Fibroblast of upper back skin (primary cell): ENCODE measurements at places on chromosomes 16 and 17.

DNA sequence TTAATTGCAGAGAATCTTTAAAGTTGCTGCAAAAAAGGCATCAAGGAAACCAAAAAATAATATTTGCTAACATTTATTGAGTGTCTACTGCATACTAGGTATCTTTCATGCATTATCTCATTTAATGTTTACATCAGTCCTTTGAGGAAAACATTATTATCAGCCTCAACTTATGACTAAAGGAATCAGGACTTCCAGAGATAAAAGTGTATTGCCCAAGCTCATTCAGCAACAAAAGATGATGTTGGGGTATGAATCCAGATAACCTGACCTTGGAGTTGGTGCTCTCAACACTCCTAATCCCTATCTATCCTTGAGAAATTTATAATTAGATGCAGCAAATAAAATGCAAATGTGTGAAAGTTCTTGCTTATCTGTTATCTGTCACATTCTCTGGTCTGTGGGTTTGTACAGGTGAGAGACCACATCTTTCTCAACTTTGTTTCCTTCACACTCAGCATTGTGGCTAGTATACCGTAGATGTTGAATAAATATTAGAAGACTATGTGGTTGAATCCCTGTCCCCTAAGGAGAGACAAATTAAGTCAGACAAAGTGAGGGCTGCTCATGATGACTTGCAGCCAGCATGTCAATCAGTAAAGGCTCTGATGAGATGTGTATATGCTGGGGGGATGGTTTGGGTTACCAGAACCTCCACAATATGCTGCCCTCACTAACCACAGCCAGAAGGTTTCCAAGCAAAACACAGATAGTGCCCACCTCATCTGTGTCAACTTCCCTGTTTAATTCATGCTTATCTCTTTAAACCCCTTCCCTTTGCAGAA is 82.6 kb downstream of the NOG start:
- no peak for DNase-seq

DNA sequence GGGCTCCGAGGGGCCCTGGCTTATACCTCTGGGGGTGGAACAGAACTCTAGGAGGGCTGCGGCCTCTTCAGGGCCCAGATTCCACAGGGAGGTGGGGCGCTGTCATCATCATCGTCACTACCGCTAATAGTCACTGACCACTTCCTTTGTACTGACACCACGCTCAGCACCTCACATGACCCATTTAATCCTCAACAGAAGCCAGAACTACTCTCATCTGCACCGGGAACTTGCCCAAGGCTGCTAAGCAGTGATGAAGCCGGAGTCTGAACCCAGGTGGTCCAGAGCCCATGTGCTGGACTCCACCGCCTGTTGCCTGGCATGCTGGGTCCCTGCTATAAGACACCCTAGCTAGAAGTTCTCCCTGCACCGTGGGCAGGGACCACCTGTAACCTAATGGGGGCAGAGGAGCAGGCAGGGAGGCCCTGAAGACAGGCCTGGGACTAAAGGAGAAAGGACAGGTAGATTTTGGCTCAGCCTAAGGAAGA is 12.0 kb downstream of the UNC13D start:
- DNase-seq = peak; percentile 61

DNA sequence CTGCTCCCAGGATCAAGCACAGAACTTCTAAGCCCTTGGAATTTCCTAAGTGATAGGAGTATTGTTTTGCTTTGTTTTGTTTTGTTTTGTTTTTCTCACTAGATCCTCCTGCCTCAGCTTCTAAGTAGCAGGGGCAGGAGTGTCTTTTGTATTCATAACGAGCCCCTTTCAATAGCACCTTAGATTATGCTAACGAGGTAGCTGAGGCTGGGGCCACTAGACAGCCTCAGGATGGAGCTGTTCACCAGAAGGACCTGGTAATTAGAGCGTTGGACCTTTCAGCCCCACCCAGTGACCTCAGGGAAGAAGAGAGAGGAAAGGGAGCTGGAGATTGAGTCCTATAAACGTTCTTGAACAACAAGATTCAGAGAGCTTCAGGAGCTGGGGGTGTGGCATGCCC is 43.6 kb downstream of the IKZF3 start:
- DNase-seq = no peak

GRCh38 chr17:58305626-58306025 is 23.0 kb downstream of the TSPOAP1 start:
- no peak for DNase-seq

DNA sequence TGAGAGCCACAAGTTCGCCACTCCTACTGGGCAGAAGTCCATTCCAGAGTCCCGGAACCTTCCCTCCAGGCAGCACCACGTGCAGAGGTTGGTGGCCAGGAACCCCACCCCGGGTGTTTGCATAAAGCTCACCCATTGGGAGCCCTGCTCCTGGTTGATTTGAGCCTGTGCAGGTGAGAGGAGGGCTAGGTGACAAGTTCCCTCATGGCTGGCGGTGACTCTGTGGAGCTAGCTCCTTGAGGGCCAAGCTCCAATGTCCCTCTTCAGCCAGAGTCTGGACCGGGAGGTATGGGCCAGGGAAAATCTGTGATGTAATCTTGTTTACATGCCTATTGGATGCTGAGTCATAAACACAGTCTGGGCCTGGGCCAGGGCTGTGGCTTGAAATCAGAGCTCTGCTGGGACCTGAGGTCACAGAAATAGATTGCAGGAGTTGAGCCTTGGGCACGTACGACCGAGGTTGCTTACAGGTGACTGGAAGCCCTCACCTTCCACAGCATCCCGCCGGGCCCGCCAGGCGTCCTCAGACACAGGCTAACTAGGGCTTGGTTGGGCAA is 118.9 kb downstream of the AATF start:
- peak; percentile 34 for DNase-seq

GRCh38 chr17:66945147-66945835 is 19.2 kb upstream of the CACNG4 start:
- DNase-seq = peak; percentile 80

- peak; percentile 6 for DNase-seq
Observed at GRCh38 chr17:50861822-50862528, 4.2 kb downstream of the TOB1 start.

- no peak for DNase-seq
Observed at GRCh38 chr17:74822335-74822938, 37.2 kb downstream of the GRIN2C start.

GRCh38 chr17:77677211-77677610 is 281.3 kb upstream of the TNRC6C start:
- DNase-seq = peak; percentile 21

DNA sequence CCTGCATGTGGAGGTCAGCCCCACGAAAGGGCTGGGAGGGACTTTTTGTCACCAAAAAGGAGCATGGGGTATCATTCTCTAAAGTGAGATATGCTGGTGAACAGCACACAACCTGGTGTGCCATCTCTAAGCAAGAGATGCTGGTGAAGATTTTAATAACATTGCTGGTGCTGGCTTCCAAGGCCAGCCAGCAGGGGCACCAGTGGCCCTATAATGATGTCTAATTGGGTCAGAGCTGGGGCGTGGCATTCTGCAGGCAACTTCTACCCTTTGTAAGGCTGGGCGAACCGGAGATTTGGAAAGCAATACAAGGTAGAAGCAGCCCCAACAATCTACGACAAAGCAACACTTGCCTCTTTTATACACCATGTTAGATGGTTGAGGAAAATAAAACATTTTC is 16.8 kb downstream of the SDR42E1 start:
- no peak for DNase-seq

GRCh38 chr16:19718624-19718965 is 524 bp downstream of the IQCK start:
- DNase-seq = no peak

GRCh38 chr17:81329927-81330883 is 35.1 kb upstream of the SLC38A10 start:
- DNase-seq = no peak

DNA sequence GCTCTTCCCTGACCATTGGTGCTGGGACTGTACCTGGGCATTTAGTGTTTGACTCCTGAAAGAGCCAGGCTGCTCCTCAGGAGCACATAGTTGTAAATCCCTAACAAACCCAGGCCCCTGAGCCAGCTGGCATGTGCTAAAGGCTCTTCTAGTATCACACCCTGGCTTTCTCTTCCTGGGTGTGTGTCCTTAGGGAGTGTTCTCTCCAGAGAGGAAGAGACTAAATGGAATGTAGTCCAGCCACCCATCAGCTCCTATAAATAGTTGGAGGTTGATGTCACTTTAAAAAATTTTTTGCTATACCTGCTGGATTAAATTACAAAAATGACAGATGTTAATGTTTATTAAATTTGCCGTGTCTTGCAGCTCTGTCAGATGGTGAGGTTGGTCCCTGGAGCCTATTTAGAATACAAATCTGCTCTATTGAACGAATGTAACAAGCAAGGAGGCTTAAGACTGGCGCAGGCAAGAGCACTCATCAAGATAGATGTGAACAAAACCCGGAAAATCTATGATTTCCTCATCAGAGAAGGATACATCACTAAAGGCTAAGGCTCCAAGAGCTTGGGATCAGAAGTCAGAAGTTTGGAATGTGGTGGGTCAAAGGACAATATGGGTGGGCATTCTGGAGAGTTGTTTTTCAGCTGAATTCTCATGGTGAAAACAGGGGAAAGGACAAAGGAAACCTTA is 13.1 kb upstream of the DUSP14 start:
- peak; percentile 67 for DNase-seq

DNA sequence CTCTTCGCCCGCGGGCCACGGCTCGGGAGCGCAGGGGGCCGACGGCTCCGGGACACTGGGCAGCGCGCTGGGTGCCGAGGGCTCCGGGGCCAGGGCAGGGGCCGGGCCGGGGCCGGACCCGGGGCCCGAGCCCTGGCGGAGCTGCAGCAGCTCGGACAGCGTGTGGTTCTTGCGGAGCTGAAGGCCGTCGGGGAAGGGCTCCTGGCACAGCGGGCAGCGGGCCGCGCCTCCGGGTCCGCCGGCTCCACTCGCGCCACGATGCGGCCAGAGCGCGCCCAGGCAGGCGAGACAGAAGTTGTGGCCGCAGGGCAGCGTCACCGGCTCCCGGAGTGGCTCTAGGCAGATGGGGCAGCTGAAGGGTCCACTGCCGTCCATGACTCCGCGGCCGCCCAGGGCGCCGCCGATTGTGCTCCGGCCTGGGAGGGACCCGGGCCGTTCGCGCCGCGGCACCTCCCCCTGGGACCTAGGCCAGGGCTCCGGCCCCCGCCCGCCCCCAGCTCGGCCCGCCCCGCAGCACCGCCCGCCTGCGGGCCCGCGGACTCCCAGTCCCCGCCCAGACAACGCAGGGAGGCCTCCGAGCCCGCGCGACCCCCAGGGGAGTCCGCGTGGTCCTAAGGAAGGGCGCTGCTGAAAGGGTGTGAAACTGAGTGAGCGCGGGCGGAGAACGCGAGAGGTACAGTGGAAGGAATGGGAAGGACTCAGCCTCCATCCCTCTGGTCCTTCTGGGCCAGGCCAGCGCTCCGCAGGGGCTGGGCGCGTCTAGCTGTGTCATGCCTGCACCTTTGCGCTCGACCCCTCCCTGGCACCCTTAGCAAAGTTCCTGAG is at the start of gene TRIM47:
TSS of gene TRIM47 (minus strand) at position 408 of the 825 bp plus-strand sequence. CDS start at position 375, 33 bp downstream.
- peak; percentile 33 for DNase-seq

GRCh38 chr17:78176548-78177025 is 8.2 kb downstream of the SYNGR2 start:
- peak; percentile 34 for DNase-seq

- no peak for DNase-seq
Observed at GRCh38 chr16:72910875-72911274, 137.1 kb downstream of the ZFHX3 start.

- no peak for DNase-seq
Observed at GRCh38 chr16:12672986-12673385, 130.7 kb downstream of the CPPED1 start.

DNA sequence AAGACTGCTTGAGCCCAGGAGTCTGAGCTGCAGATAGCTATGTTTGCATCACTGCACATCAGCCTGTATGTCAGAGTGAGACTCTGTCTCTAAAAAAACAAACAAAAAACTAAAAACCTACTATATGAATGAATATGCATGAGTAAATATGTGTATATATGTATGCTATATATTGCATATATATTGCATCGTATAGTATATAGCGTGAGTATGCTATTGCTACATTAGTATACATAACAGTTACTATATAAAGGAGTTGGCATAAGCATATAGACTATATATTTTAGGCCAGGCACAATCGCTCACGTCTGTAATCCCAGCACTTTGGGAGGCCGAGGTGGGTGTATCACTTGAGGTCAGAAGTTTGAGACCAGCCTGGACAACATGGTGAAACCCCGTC is 16.1 kb downstream of the DDX42 start:
- DNase-seq = no peak

GRCh38 chr16:9371713-9372448 is 280.4 kb downstream of the HAPSTR1 start:
- no peak for DNase-seq

- peak; percentile 40 for DNase-seq
Observed at GRCh38 chr17:36533935-36534839, 481 bp downstream of the MYO19 start.

DNA sequence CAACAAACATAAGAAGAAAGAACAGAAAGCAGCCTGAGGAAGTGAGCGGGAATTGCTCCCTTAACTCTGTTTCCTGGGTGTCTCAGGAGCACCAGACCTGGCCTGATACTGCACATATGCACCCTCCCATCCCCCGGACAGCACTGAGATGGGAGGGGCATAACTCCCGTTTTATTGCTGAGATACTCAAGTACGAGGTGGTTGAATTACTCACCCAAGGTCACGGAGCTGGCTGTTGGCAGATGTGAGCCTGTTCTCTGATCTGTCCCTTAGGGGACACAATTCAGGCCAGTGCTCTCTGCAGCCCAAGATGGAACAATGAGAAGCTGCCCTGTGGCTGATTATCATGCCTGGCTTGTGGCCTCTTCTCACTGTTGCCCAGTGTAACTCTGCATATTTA is 9.1 kb upstream of the MED9 start:
- no peak for DNase-seq

DNA sequence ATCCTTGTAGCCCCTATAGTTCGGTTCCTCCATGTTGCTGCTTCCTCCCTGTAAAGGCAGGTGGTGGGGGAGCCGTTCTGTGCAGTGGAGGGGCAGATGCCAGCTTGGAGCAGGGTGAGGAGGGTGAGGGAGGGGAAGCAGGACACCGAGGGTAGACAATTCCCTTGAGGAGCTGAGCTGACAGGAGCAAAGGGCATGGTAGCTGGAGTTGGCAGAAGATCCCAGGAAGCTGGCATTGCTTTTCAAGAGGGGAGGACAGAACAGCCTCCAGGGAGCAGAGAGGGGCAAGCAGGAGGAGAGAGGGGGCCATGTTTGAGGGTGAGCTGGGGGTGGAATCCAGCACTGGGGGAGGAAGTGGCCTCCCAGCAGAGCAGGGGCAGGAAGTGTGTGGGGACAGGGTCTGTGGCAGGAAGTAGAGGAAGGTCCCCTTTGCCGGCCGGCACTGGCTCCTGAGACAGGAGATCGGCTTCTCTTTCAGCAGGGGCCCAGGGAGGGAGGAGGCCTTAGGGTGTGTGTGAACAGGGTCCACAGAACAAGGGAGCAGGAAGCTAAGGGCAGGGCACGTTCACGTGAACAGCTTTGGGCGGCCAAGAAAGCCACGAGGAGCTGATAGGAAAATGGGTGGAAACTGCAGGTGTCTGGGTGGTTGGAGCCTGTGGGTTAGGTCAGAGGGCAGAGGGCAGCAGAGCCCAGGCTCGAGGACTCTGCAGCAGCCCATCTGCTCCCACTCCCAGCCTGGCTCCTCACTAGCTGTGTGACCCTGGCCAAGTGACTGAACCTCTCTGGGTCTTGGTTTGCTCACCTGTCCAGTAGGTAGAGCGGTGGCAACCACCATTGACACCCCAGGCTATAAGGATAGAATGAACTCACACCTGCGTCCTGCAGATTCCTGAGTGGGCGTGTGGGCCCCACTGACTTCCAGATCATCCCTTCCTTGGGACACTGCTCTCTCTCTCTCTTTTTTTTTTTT is 17.5 kb upstream of the SPNS2 start:
- DNase-seq = no peak
